ENCODE measurements at places on chromosomes 5 and 9. TPM values are rescaled to one million over a fixed set of nuclear protein-coding genes. Genes with fewer than 3 reads are reported as not detected.

The SHROOM1 gene
- total RNA-seq: 80.8 TPM

The RBM18 gene
- 9.1 TPM for total RNA-seq

The GABRB2 gene
- total RNA-seq: not detected

The TRPM3 gene
- 0.31 TPM for total RNA-seq

The FOXI1 gene
- total RNA-seq: not detected

The OR4F3 gene
- total RNA-seq: not detected

GRCh38 chr9:268616-269015 is 54.0 kb downstream of the DOCK8 start:
- no peak for DNase-seq

GRCh38 chr5:91357012-91357634 is 26.0 kb downstream of the ARRDC3 start:
- DNase-seq: peak; percentile 81

- DNase-seq: peak; percentile 63
Measured at GRCh38 chr5:32092938-32093812, 80.9 kb downstream of the GOLPH3 start.

DNA sequence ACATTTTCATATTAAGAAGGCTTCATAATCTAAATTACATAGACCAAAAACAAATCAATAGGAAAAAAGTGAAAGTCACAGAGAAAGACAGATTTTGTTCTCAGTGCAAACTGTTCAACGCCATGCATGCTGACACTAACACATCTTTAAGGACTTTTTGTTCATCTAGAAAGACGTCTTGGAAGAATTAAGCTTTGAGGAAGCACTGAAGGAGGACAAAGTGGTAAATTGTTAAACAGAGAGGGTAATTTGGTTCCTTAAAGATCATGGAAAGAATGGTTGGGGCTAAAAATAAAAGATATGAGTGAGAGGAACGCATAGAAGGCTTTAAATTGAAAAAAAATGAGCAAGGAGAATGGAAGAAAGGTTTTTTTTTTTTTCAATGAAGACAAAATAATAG is 9.1 kb downstream of the MEGF9 start:
- DNase-seq: no peak

- no peak for DNase-seq
Measured at GRCh38 chr5:114447084-114447773, 85.4 kb downstream of the KCNN2 start.

- no peak for DNase-seq
Measured at GRCh38 chr5:13027874-13028273, 916.6 kb downstream of the DNAH5 start.

DNA sequence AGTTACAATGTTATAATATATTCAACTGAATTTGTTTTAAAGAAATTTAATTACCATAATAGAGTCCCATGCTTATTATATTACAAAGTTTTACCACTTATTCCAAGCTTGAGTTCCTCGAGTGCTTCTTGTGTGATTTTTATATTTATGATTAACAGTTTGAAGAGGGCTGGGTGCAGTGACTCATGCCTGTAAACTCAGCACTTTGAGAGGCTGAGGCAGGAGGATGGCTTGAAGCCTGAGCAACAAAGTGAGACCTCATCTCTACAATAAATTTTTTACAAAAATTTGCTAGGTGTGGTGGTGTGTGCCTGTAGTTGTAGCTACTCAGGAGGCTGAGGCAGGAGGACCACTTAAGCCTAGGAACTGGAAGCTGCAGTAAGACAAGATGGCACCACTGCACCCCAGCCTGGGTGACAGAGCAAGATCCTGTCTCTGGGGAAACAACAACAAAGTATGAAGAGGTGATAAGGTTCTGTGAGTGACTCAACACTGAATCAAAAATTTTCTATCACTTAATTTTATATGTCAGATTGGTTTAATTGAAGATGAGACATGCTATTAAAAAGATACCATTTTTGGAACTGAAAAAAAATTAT is 9.2 kb downstream of the POC5 start:
- DNase-seq: no peak

DNA sequence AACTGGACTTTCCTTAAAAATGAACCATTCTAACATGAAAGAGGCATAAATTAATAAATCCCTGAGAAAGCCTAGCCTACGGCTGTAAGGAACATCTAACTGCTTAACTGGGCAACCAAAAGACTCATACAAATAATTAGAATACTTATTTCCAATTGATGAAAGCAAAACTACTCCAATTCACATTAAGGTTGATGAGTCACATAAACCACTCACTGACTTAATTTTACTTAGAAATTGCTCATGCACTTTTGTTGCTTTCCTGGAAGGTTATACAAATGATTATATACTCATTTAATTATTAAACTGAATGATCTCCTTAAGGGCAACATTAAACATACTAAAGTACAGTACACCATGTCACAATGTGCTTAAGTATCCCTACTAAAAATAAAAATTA is 101.9 kb downstream of the NFIB start:
- no peak for DNase-seq

- no peak for DNase-seq
Measured at GRCh38 chr9:109912082-109912582, 132.1 kb downstream of the PALM2AKAP2 start.

DNA sequence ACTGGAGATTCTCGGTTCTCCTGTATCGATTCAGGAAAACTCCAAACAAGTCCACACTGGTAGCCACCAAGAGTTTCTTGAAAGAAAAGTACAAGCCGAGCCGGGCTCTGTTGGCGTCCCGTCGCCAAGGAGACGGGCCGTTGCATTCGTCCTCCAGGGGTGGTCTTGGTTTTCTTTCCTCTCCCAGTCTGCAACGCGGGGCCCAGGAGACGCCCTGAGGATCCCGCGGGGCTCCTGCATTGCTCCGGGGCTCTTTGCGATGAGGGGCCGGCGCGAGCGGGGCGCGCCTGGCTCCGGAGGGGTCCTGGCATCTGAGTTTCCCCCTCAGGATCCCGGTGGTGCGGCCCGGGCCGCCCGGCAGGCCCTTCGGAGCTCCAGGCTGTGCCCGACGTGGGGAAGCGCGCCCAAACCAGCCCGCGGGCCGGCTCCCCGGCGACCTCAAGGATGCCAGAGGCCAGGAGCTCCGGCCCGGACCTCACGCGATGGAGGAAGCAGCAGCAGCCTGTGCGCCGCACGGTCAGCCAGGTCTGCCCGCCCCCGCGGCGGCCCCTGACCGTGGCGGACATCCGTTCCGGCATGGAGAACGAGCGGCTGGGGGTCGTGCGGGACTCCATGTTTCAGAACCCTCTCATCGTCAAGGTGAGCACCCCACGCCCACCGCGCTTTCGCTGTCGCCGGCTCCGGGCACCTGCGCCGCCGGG is at the start of gene CFAP77:
Gene CFAP77, plus strand, starts transcription at position 384 of the 701 bp plus-strand sequence. Its CDS starts 61 bp downstream, at position 445.
- DNase-seq: no peak

GRCh38 chr9:33861917-33862453 is 45.0 kb downstream of the UBE2R2 start:
- DNase-seq: no peak

DNA sequence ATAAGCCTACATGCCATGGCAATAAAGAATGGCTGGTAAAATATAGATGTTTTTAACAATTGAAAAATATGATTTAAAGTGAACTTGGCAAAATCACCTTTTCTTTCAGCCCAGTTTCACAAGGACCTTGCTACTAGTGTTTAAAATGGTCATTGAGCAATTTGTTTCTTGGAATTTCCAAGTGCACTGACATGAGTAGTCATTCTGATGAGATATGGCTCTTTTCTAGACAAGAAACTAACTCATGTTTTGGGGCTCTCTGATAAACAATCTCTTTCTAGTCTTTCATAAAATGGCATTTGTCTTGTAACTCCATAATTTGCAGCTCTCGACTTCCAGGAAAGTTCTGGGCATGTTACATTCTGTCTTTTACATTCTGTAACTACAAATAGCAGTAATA is 176.8 kb downstream of the NR2F1-AS1 start:
- DNase-seq: no peak

GRCh38 chr9:136220017-136220729 is 15.2 kb upstream of the LHX3 start:
- DNase-seq: no peak

GRCh38 chr5:150315245-150315644 is 12.5 kb upstream of the ARSI start:
- no peak for DNase-seq

GRCh38 chr9:126471084-126471624 is 142.6 kb upstream of the LMX1B start:
- peak; percentile 70 for DNase-seq

- no peak for DNase-seq
Measured at GRCh38 chr9:77464661-77465060, 183.5 kb downstream of the GNA14 start.

GRCh38 chr9:127829205-127829906 is 25.1 kb downstream of the ENG start:
- DNase-seq: no peak

GRCh38 chr9:78821126-78821822 is 524.3 kb downstream of the PSAT1 start:
- DNase-seq: no peak

DNA sequence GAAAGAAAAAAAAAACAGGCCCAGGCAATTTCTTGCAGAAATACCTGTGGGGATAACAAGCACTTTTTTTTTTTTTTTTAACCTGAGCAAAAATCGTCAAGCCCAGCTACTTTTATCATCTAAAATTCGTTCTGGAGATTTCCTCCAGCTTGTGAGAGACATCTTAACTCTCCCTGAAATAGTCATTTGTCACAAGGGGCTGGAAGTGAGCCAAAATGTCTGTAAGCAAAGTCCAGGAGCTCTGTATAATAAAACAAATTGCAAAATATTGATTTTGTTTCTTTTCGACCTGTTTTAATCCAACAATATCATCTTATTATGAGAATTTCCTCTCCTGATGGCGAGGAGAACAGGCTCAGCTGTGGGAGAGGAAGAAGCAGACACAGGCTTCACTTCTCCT is 168.4 kb downstream of the TTLL11 start:
- no peak for DNase-seq
